ENCODE measurements at places on chromosomes 13 and 19.

- DNase-seq = no peak
Measured at GRCh38 chr13:111431206-111431605, 110.8 kb downstream of the TEX29 start.

- DNase-seq = no peak
Measured at GRCh38 chr13:63696055-63696454, 2280.4 kb upstream of the PCDH20 start.

GRCh38 chr19:40284501-40285352, at the start of gene AKT2:
Gene AKT2 (minus strand): TSS chr19:40285345. CDS start chr19:40265267, 20,078 bp downstream.
- DNase-seq = peak; percentile 88

GRCh38 chr13:28699246-28699645, 19.5 kb downstream of the SLC46A3 start:
- DNase-seq = no peak

GRCh38 chr13:40346592-40346991, 319.8 kb downstream of the FOXO1 start:
- no peak for DNase-seq

GRCh38 chr19:53422551-53422950, 9.2 kb upstream of the ZNF761 start:
- DNase-seq = no peak

GRCh38 chr13:49436890-49437289, 7.0 kb downstream of the CAB39L start:
- no peak for DNase-seq

- no peak for DNase-seq
Measured at GRCh38 chr13:57925250-57925649, 293.7 kb downstream of the PCDH17 start.

GRCh38 chr19:56837004-56837403, 3.5 kb downstream of the PEG3 start:
- no peak for DNase-seq

DNA sequence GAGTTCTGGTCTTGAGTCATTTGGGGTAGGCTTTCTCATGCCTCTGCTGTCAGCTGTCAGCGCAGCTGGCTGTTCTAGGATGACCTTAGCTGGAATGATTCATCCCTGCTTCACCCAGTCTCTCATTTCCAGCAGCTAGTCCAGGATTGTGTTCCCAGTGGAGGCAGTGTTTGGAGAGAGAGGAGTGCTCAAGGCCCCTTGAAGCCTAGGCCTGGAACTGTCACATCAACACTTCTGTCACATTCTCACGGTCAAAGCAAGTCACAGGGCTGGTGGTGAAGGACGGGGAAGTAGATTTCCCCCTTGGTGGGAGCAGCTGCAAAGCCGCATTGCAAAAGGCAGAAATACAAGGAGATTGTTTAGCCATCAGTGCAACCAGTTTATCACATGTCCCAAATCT, 15.2 kb downstream of the TPT1 start:
- no peak for DNase-seq

DNA sequence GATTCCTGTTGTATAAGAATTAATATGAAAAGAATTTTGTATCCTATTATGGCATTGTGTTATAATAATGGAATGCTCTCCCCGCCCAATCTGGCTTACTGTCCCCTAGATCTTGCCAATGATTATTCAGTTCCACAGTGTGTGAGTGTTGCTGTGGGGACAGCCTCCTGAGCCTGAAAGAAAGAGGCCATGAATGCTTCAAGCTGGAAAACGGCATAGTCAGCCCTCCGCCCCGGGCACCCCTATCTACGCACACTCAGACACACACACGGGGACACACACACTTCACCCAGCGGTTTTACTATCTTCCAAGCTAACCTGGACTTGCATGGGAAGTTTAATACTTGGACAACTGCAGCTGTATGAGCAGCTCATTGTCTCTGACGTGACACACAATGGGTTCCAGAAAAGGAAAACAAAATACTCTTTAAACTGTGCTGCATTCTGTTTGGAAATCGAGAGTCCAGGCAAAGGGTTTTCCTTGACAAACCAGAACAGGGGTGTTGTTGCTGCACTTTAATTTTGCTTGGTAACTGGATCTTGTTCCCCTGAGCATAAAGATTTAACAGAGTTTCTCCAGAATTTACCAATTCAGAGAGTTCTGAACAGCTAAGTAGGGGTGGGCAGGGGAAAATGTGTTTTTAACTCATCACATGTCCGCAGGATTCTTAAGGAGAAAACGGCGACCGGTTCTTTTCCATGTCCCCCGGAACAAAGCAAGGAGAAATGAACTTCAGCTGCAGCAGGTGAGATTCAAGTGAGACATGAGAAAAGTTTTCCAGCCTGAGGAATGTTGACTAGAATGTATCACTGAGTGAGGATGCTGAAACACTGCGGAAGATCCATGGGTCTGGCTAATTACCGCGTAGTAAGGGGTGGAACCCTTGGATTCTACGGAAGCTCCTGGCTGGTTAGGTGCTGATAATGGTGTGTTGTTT, 472.9 kb downstream of the FOXO1 start:
- no peak for DNase-seq

GRCh38 chr19:32876919-32877285, 7.3 kb upstream of the SLC7A9 start:
- no peak for DNase-seq

DNA sequence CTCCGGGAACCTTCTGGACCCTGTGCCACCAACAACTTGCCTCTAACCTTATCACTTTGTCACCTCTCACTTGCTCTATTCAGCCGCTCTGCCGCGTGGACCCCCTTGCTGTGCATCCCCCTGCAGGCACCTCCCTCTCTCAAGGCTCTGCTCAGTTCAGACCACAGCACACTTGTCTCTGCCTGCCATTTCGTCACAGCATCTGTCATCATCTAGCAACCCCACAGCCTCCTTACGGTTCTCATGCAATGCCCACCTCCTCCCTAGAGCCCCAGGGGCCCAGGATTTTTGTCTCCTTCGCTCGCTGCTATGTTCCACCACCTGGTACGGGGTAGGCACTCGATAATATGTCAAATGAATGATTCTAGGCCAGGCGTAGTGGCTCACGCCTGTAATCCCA, 4.8 kb downstream of the HAUS8 start:
- DNase-seq = no peak

- no peak for DNase-seq
Measured at GRCh38 chr19:4057931-4058692, 8.6 kb downstream of the ZBTB7A start.

GRCh38 chr19:14505488-14506239, 9.7 kb upstream of the GIPC1 start:
- peak; percentile 92 for DNase-seq

DNA sequence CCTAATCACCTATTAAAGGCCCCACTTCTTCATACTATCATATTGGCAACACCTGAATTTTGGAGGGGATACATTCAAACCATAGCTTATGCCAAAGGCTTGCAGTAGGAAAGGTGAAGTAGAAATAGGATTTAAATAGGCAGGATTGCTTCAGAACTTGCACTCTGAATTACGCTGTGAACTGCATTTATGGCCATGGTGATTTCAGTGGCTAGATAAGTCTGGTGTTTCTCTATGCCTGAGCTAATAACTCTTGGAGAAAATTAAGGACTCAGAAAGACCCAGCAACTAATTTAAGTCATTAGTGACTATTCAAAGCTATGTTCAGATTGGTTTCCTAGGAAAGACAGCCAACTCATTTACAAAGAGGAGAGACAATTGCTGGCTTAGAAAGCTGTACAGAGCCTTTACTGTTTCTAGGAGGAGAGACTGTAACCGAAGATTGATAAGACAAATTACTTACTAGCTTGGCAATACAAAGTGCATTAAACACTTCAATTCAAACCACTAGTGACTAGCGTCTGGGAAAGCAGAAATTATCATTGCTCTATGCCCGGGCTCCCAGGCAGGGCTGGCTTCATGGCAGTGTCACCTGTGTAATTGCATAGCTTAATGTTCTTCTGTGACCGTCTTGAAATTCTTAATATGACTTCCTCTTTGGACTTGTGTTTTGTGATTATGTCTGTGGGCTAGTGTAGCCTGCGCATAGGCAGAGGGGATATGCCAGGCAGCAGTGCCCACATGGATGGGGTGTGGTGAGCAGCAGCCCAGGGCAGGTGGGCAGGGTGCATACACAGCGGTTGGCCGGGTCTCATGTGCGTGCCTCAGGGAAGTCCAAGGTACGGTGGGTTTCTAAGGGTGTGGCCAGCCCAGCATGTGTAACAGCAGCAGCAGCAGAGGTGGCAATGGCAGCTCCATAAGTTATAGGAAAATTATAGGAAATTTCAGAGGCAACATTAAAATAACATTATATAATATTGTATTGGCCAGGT, 60.1 kb downstream of the KL start:
- DNase-seq = no peak

DNA sequence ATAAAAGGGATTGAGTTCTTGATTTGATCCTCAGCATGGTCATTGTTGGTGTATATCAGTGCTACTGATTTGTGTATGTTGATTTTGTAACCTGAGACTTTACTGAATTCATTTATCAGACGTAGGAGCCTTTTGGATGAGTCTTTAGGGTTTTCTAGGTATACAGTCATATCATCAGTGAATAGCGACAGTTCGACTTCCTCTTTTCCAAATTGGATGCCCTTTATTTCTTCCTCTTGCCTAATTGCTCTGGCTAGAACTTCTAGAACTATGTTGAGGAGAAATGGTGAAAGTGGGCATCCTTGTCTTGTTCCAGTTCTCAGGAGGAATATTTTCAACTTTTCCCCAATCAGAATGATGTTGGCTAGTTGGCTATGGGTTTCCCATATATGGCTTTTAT, 27.0 kb downstream of the POMP start:
- no peak for DNase-seq

DNA sequence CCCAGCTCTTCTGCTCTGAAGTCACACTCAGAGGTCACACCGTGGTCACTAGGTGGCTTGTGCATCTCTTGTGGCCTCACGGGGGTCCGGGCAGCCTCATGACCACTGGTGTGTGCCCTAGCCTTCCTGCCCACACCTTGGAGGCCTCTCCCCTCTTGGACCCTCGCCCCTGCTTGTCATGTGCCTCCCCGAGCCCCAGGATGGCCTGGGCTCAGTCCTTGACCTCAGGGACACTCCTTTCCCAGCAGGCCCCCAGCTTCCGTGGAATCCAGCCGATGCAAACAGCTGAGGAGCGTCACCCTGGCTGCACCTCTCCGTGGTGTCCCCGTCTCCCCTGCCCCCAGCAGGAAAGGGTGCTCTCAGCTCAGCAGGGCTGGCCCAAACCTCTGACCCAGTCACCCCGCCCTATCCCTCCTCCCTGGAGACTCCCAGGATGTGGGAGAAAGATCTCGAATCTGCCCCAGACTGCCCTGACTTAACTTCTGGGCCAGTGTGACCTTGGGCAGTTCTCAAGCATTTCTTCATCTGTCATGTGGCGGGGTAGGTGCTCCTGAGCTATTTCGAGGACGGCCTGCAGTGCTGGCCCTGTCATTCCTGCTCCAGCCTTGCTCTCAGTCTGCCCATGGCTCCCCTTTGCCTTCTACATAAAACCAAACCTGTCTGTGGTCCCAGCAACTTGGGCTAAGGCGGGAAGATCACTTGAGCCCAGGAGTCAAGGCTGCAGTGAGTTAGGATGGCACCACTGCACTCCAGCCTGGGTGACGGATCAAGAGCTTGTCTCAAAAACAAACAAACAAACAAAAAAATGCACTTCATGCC, 4.6 kb upstream of the SLC25A42 start:
- DNase-seq = no peak

- DNase-seq = no peak
Measured at GRCh38 chr13:106464076-106464475, 71.4 kb downstream of the EFNB2 start.

DNA sequence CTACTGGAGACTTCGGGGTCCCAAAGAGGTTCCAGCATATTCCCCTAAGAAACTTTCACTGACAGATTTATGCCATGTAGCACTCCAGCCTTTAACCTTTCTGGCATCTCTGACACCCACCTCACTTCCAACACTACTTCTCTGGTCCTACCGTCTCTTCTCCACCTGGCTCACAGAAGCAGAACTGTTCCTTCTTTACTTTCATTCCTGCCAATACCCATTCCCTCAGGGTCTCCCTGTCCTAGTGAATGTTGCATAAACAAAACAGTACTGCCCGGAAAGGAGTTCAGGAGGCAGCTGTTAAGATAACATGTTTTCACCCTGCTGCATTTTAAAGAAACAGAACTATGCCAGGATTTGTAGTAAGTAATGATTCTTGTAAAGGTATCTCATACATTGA, 136.0 kb upstream of the MIR17HG start:
- no peak for DNase-seq

DNA sequence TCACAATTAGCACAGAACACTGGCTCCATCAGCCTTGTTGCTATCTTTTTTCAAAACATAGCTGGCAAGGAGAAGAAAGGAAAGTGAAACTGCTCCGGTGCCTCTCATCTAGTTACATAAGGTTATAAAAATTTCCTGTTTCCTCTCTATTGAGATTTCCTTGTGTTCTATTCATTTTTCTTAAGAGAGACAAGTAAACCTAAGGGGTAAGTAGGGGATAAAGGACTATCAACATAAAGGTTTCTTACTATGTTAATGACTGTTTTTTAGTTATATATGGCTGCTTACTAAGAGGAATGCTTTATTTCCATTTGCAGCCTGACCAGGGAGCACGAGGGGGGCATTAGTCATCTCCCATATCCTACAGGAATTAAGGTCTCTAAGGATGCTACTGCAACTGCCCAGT, 73.2 kb upstream of the MLNR start:
- DNase-seq = peak; percentile 70

DNA sequence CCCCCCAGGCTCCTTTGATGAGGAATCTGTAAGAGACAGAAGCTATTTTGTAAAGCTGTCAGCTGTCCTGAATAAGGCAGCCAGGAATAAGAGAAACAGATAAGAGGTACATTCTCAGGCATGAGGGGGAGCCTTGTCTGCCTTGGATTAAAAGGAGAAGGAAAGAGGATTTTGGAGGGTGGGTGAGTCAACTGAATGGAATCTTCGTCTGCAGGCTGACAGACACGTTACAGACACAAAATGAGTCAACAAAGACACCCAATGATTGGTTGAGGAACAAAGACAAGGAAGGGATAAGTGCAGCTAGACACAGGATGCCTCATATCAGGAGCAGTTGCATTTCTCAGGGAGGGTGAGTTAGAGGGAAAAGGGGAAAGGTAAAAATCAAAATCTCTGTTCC, 162.5 kb downstream of the OLFM4 start:
- no peak for DNase-seq

- no peak for DNase-seq
Measured at GRCh38 chr13:89925107-89925506, 1422.4 kb upstream of the MIR17HG start.

- no peak for DNase-seq
Measured at GRCh38 chr19:15028490-15028889, 20.8 kb upstream of the CASP14 start.

DNA sequence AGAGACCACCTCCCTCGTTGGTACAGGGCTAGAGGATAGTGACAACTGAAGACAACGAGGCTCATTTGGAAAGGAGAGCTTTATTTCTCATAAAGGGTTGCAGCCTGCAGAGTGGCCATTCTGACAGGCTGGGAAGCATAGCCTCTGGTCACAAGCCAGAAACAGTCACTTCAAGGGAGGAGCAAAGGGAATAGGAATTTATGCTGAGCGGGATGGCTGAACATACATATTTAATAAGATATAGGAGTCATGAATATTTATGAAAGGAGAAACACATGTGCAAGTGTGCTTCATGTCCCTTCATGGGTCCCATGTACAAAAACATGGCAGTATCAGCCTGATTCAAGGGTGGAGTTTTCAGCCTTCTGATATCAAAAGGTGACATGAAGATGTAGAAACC, 27.1 kb upstream of the URI1 start:
- DNase-seq = no peak
